ENCODE measurements at places on chromosomes 7 and 10.
A peak's percentile ranks its signal among the peaks of the same experiment; 100 is the strongest.

DNA sequence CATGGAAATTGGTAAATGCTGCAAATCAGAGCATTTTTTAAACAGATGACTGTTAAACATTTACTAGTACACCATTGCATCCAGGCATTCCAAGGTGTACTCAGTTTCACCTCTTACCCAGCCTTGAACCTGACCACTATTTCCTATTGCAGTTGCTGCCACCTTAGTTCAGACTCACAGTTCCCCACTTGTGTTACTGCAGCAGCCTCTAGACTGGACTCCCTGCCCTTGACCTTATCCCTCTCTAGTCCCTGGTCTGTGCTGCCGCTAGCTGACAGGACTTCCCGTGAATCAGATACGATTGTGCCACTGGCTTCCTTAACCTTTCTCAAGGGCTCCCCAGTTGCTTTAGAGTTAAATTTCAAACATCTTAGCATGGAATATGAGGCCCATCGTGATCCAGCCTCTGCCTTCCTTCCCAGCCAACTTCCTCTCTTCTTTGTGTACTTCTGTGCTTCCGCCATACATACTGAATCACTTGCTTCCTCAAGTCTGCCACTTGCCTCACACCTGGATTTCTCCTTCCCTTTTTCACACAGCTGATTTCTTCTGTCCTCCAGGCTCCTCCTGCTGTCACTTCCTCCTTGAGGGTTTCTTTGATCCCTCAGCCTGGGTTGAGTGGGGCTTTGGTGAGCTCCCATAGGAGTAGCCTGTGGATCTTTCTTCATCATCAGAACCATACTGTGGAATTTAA, 118.7 kb upstream of the GJD4 start:
- no peak for DNase-seq

GRCh38 chr10:69537449-69537848, 35.8 kb downstream of the NEUROG3 start:
- DNase-seq, result no peak

GRCh38 chr10:78358982-78359381, 325.3 kb downstream of the RPS24 start:
- no peak for DNase-seq

DNA sequence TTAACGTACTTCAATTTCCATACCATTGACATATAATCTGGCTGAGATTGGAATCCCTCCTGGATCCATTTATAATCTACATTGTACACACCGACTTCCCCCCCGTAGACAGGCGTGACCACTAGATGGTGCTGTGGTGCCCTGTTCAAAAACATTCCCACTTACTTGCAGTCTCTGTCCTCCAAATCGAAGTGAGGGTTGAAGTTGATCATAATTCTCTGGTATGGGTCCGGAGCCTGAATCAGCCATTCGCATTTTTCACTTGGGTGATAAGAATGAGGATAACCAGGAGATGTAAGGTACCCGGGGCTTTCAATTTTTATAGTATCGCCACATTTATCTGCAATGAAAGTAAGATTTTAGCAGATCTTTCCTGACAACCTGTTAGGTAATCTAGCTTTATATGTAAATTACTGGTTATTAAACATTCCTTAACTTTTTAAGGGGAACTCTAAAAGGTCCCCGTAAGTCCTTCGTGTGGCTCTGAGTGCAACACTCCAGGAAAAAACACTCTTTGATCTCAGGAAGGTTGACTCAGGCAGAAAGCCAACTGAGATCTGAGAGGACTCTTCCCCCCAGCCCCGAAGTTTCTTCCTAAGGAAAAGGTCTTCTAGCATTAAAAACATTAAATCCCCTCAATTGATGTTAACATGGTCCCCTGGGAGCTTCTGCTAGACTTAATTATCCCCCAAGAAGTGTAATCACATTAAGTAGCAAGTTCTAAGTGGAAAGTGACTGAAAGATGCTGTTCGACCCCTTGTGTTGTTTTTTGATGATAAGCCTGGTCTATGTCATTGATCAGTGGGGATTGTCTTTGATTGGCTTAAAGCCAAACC, 3.7 kb downstream of the NRP1 start:
- peak; percentile 50 for DNase-seq

DNA sequence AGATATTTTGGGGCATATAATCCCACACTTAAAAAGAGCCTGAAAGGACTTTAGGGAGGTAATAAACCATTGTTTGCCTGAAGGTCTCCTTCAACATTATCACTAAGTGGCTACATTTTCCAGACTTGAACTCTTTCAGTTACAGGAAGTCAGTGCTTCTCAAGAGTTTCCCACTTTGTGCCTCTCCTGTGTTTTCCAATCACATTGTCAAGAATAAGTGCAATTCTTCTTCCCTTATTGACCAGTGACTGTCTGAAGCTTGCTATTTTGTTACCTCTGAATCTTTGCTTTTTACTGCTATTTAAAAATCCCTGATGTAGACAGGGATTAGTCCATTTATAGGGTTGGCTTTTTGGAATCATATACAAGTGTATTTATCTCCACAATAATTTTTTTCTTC, 346.7 kb upstream of the ANKRD30A start:
- no peak for DNase-seq

- no peak for DNase-seq
These were observed 257.0 kb downstream of the OTUD1 start for GRCh38 chr10:23695825-23696420.

DNA sequence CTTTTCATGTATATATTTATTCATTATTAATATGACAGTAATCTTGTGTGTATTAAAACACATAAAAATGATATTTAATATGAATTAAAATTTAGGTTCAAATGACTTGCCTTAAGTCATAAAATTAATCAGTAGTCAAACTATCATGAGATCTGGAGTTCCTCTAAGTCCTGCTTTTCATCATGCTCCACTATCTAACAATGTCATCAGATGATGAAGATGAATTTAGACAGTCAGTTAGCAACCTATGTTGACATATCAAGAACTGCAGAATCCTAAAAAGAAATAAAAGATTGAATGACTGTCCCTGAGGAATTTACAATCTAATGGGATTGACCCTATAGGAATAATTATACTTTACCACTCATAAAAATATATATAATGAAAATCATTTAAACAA, 7.1 kb downstream of the CABCOCO1 start:
- no peak for DNase-seq

Measured in stimulated activated CD8-positive, alpha-beta memory T cell treated with anti-CD3 and anti-CD28 coated beads, Interleukin-15, amount 100 ng/mL, for 48 hours (primary cell).